ENCODE measurements at places on chromosomes 5 and 9. TPM values are rescaled to one million over a fixed set of nuclear protein-coding genes. Genes with fewer than 3 reads are reported as not detected.
A peak's percentile ranks its signal among the peaks of the same experiment; 100 is the strongest.

The SLC34A3 gene
- total RNA-seq, result not detected

The BTNL3 gene
- not detected for total RNA-seq

The PFN3 gene
- not detected for total RNA-seq

The WNT8A gene
- not detected for total RNA-seq

DNA sequence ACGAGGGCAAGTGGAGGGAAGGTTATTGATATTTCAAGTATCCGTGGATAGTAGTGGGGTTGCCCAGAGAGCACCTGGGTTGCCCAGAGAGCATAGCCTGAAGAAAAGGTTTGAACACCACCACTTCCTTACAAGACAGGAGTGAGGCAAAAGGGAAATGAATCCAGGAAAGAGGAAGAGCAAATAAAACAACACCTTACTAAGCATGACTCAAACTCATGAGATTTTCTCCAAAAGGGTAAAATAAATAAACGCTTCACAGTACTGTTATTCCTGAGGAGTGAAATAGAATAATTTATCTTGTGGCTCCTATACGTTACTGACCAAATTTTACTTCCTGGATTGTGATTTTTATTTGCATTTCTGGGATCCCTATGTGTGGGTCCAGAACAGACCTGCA lies 65.2 kb upstream of the PTPRD start:
- no peak for DNase-seq

GRCh38 chr9:105447814-105448812 lies at the start of gene FSD1L:
FSD1L (plus strand) TSS chr9:105448034; CDS start chr9:105448221, 187 bp downstream.
- peak; percentile 92 for DNase-seq

Data from RPMI7951 (cell line).